ENCODE measurements at places on chromosomes 4 and X. TPM values are rescaled to one million over a fixed set of nuclear protein-coding genes. Genes with fewer than 3 reads are reported as not detected.

DNA sequence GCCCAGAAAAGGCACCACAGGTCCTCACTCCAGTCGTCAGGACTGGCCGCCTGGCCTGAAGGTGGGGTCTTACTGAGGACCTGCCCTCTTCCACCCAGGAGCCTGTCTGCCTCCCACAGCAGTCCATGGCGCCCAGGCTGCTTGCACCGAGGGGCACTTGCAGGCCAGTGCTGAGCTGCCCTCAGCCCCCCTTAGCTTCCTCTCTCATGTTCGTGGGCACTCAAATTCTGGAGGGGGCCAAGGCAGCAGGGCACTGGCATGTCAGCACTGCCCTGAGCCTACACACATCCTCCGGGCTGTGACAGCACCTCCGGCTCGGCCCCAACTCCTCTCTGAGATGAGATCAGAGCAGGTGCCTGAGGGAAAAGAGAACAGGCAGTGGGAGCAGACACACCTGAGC, 27.2 kb upstream of the ZBTB33 start:
- no peak for DNase-seq
- H3K36me3 ChIP-seq: peaks cover 6% of the 10 kb centered on the region
- no peak overlapping the region for H3K27ac ChIP-seq

GRCh38 chrX:24219320-24219719, 69.8 kb downstream of the ZFX start:
- H3K4me3 ChIP-seq: no peak overlapping the region
- H3K36me3 ChIP-seq: no peaks in the 10 kb centered on the region
- DNase-seq: no peak
- peaks cover 1% of the 10 kb centered on the region for H3K27me3 ChIP-seq
- H3K27ac ChIP-seq: no peak overlapping the region

Gene GC
- not detected for total RNA-seq

Gene TCEAL7
- total RNA-seq: 67.2 TPM

Gene IL13RA2
- not detected for total RNA-seq

All from glutamatergic neuron (in vitro differentiated cells).